Stimulated activated CD4-positive, alpha-beta T cell treated with anti-CD3 and anti-CD28 coated beads, Interleukin-12 subunit alpha, Interleukin-12 subunit beta, amount 100 ng/mL, for 24 hours (primary cell): ENCODE measurements at places on chromosomes 13 and 19.

DNA sequence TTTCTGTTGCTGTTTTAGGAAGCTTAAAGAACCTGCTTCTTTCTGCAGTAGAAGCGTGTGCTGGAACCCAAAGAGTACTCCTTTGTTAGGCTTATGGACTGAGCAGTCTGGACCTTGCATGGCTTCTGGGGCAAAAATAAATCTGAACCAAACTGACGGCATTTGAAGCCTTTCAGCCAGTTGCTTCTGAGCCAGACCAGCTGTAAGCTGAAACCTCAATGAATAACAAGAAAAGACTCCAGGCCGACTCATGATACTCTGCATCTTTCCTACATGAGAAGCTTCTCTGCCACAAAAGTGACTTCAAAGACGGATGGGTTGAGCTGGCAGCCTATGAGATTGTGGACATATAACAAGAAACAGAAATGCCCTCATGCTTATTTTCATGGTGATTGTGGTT lies 103.1 kb downstream of the TNFRSF19 start:
- no peak for DNase-seq

GRCh38 chr19:56838024-56838908 lies 2.3 kb downstream of the PEG3 start:
- no peak for DNase-seq

DNA sequence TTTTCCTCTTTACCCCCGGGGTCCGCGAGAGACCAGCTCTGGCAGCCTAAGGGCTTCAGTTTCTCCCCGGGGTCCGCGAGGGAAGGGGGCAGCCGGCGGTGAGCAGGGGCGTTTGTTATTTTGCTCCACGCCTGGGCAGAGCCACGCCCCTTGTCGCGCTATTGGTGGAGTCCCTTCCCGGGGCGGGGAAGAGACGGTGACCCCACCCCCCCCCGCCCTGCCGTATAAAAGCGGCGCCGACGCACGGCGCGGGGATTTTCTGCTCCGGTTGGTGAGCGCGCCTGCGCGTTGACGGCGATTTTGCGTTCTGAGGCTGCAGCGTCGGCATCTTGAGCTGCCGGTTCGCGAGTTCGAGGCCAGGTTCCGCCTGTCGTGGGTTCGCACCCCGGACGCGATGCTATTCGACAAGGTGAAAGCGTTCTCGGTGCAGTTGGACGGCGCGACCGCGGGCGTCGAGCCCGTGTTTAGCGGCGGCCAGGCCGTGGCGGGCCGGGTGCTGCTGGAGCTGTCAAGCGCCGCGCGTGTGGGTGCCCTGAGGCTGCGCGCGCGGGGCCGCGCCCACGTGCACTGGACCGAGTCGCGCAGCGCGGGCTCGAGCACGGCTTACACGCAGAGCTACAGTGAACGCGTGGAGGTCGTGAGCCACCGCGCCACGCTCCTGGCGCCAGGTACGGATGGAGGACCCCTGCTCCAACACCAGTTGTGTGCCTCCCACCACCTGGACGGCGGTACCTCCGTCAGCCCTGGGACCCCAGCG lies at the start of gene ARRDC2:
Gene ARRDC2, plus strand, starts transcription at position 254 of the 757 bp plus-strand sequence. Its CDS starts 141 bp downstream, at position 395.
- DNase-seq: peak; percentile 77

GRCh38 chr13:43315522-43315921 lies 292.1 kb downstream of the DNAJC15 start:
- DNase-seq: no peak

DNA sequence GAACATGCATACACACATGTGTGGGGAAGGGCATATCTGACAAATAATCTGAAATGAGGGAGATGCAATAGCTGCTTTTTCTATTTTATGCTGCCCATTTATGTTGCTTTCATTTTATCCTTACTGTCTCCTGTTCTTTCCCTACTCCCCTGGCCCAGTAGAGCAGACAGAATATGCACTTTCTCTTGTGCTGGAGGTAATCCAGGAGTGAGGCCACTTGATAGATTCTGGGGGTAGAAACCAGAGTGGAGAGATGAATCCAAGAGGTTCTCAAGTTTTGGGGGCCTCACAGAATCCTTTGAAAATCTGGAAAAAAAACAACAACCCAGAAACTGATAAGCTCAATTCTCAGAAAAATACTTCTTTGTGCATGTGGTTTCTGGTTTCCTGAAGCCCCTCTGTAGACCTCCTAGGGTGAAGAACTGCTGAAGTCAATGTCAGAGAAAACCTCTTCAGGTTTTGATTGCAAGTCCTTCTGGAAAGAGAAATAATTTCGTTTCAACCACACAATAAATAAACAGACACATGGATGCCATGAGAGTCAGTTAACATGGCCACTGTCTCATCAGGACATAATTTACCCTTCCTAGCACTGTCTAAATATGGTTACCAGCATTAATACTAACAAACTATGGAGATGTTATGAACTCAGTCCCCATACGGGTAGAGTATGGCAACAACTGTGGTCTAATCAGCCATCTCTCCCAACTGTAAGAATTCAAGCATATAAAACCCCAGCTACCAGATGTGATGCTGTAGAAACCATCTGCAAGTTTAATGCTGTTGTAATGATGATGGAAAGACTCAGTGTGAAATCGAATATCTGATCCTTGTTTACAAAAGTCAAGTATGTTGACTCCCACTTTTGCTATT lies 355.6 kb downstream of the SLC7A1 start:
- no peak for DNase-seq

GRCh38 chr13:29587645-29588044 lies 7.8 kb downstream of the SLC7A1 start:
- no peak for DNase-seq

DNA sequence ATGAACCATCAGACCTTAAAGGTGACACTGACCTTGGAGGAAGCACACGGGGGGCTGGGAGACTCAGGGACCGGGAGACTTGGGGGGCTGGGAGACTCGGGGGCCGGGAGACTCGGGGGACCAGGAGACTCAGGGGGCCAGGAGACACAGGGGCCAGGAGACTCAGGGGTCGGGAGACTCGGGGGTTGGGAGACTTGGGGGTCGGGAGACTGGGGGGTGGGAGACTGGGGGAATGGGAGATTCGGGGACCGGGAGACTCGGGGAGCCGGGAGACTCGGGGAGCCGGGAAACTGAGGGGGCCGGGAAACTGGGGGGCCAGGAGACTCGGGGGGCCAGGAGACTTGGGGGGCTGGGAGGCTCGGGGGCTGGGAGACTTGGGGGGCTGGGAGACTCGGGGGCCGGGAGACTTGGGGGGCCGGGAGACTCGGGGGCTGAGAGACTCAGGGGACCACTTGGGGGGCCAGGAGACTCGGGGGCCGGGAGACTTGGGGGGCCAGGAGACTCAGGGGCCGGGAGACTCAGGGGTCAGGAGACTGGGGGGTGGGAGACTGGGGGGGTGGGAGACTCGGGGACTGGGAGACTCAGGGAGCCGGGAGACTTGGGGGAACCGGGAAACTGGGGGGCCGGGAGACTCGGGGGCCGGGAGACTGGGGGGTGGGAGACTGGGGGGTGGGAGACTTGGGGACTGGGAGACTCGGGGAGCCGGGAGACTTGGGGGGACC lies 62.9 kb downstream of the RASA3 start:
- DNase-seq: no peak

- DNase-seq: no peak
Observed at GRCh38 chr19:1975162-1975480, 34.1 kb downstream of the CSNK1G2 start.

GRCh38 chr13:20258208-20258962 lies 26.3 kb upstream of the GJB6 start:
- no peak for DNase-seq

- DNase-seq: no peak
Observed at GRCh38 chr19:55315956-55316525, 9.1 kb downstream of the TMEM150B start.

DNA sequence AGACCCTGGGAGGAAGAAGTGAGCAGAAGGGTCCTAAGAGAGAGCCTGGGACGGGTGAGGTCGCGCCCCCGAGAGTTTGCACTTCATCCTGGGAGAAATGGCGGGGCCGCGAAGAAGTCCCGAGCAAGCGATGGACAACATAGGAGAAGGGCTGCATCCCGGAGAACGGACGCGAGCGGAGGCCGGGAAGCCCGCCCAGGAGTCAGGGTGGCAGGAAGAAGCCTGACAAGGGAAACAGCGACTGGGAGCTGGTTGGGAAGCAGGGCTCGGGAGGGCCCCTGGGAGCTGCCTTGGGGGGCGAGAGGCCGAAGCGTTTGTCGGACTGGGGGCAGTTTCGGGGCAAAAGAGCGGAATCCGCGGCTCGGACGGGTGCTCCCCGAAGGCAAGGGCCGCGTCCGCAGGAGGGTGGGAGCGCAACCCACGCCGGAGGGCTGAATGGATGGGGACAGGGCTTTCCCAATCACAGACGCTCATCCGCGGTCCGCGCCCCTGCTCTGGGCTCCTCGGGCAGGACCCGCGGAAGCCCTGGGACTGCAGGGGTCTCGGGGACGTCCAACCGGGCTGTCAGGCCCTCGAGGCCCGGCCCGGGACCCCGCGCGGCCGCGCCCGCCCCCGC lies 469 bp downstream of the ABHD17A start:
- DNase-seq: no peak

DNA sequence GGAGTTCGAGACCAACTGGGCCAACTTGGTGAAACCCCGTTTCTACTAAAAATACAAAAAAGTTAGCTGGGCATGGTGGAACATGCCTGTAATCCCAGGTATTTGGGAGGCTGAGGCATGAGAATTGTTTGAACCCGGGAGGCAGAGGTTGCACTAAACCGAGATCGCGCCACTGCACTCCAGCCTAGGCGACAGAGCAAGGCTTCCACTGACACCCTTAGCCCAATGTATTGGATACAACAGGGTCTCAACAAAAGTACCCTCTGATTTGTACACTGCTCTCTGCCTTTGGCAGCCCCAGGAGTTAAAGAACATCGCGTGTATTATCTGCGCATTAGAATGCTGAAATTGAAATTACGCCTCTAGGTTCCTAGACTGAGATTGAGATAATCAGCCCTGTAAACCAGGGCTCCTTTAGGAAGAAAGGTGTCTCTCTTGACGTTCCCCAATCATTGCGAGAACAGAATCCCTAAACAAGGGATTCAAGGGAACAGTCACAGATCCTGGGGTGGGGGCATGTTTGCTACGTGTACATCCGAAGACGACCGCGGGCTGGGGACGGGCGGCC lies 21.9 kb downstream of the IPO5 start:
- DNase-seq: no peak

GRCh38 chr13:65966991-65967451 lies 1263.1 kb downstream of the PCDH9 start:
- DNase-seq: no peak

- no peak for DNase-seq
Observed at GRCh38 chr19:30896554-30896953, 452.7 kb downstream of the TSHZ3 start.
